ENCODE measurements at places on chromosomes 1 and 21.

- no peak for DNase-seq
These were observed 72.8 kb upstream of the HSD17B7 start for GRCh38 chr1:162717548-162718184.

DNA sequence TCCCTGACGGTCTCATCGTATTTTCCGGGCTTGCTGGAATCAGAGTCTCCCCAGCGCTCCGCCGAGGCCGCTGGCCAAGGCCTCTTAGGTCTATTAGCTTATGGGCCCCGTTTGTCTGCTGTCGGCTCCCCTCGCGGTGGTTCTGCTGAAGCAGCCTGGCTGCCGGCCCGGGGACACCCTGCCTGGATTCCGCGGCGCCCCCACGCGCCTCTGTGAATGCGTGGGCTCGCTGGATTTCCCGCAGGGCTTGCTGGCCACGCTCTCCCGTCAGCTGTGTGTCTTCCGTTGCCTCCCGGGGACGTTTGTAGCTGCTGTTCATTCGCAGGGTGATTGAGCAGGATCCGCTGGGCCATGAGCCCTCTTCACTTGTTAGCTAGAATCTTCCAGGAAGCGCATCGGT is 8.4 kb downstream of the LRRC3 start:
- no peak for DNase-seq

DNA sequence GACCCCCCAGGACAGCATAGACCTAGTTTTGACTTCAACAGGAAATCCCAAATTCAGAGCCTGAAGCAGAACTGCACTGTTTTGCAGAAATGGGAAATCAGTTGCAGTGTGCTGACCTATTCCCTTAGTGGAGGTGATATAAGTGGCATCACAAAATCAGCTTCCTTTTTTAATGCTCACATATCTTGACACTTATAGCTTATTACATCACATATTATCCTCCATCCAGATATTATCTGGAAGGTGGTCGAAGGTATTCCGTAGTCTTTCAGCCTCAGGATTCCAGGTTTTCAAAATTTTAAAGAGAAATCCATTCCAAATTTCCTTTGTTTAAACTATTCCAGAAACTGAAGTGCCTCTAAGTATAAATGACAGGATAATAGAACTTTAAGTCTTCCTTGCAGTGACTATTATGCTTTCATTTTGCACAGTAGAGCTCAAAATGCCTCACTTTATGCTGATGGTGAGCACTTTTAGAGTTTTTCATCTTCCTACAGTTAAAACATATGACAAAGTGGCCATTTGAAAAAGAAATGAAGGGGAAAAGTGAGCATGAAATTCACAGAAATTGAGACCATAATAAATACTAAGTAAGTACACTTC is 106.4 kb upstream of the DPYD start:
- DNase-seq, result no peak

DNA sequence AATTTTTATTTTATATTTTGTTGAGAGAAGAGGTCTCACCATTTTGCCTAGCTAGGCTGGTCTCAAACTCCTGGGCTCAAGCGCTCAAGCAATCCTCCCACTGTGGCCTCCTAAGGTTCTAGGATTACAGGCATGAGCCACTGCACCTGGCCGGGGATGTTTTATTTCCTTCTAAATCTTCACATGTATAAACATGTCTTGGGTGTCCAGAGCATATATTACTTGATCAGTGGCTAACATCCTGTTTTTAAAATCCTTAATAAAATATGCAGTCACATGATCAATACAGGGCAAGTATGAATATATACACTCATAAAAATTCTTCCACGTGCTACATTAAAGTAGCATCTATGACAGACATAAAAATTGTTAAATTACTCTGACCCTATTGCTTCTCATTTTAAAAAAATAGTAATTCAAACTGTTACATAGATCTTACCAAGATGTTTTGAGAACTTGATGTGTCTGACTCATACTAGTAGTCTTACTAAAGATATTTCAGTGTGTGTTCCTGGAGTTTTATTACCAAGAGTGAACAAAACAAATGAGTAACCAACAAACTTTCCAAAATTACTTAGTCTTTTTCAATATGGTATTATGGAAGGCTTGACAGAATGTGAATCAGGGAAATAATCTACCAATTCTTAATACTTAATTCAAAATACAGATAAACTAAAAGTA is 222.5 kb downstream of the SLC45A1 start:
- no peak for DNase-seq

DNA sequence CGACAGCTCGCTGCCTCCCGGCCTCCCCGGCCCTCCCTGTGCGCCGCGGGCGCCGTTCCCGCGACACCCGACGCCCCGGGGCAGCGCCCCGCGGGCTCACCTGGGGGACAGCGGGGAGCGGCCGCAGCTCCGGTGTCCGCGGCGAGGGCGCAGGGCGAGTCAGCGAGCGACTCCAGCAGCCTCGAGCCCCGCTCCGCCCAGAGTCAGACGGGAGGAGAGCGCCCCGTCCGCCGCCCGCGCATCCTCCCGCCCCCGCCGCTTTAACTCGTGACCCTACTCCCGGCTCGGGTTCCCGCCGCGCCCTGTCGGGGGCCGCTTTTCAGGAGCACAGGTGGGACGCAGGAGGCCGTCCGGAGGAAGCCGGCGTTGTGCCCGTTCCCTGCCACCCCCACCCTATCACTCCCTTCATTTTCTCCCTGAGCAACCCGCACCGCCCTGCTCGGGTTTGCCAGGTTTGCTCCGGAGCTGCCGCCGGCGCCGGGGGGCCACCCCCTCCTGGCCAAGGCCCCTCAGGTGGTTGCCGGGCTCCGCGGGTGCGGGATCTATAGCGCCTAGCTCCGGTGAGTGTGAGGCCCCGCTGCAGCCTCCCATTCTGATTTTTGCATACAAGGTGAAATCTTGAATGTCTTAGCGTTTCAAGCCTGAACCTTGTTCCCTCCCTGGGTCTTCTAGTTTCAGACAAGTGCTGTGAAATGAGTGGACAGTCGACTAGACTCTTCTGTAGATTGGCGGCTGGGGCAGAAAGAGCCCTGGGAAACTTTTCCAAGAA is at the start of gene MCOLN3:
TSS of gene MCOLN3 (minus strand) at position 205 of the 769 bp plus-strand sequence. CDS start 3,140 bp downstream, outside the sequence.
- peak; percentile 25 for DNase-seq

DNA sequence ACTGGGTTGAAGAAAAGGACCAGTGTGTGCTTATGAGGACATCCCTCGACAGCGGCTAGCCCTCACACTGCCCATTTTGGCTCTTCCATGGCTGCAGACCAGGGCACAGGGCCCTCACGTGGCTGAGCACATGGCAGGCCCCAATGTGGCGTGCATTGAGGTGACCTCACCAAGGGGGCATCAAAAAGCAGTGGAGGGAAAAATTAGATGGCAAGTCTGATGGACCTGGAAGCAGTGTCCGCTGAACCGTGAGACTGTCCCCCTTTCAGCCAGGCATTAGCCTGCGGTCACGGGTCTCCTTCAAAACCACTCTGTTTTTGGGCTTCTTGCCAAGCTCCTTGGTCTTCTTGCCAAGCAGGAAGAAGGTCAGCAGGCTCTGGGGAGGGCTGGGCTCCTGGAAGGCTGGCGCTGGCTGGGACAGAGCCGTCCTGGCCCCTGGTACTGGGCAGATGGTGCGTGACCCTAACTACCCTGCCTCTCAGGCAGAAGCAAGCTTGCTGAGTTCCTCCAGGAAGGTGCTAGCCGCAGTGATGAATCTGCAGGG is 30.8 kb downstream of the TRIM67 start:
- DNase-seq, result no peak

- DNase-seq, result no peak
These were observed 636 bp downstream of the WARS2 start for GRCh38 chr1:119139857-119140176.

- DNase-seq, result no peak
These were observed 65.0 kb downstream of the KIRREL1 start for GRCh38 chr1:158058237-158058985.

- no peak for DNase-seq
These were observed 32.9 kb upstream of the B3GALT5 start for GRCh38 chr21:39579734-39580332.

All from stimulated activated CD8-positive, alpha-beta memory T cell treated with anti-CD3 and anti-CD28 coated beads, Interleukin-2, amount 100 ng/mL, for 48 hours (primary cell).